HEK293T (cell line): ENCODE measurements at places on chromosomes 3 and 15.

DNA sequence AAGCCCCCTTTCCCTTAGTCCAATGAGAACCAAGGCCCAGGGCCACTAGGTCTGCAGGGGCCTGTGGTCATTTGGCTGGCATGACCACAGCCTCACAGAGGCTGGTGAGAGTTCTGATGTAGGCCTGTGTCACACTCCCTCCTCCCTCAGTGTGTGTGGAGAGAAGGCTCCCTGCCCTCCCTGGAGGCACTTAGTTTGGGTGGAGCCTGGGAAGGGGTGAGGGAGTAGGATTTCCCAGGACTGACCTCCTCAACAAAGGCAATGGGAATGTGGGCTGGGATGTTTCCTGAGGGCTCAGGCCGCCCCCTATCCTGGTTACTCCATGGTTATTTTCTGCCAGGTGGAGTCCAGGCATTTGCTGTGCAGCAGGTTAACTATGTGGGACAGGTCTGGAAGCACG is 7.6 kb downstream of the TEX264 start:
- no peak for DNase-seq

- no peak for DNase-seq
These were observed 20.6 kb downstream of the CMTM6 start for GRCh38 chr3:32481791-32482631.

DNA sequence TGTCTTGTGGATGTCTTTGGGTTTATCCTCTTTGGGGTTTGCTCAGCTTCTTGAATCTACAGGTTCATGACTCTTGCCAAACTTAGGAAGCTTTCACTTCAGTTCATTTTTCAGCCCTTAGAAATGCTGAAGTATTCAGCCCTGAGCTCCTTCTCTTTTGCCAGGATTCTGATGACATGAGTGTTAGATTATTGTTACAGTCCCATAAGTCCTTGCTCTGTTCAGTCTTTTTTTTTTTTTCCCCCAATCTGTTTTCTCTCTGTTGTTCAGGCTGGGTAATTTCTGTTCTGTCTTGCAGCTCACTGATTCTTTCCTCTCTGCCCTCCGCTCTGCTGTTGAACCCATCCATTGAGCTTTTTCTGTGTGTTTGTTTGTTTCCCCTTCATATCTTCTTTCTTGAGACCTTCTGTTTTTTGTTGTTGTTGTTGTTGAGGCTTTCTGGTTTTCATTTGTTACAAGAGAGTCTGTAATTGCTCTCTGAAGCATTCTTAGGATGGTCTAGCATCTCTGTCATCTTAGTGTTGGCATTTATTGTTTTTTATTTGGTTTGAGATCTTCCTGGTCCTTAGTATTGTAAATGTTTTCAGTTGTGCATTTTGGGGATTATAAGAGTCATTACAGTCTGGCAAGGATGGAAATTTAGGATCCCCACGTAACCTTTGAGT is 18.4 kb downstream of the LRCH3 start:
- no peak for DNase-seq

GRCh38 chr15:80778964-80779657 is at the start of gene CEMIP:
Gene CEMIP (plus strand): TSS chr15:80779370. CDS start chr15:80873880, 94,510 bp downstream.
- peak; percentile 90 for DNase-seq

DNA sequence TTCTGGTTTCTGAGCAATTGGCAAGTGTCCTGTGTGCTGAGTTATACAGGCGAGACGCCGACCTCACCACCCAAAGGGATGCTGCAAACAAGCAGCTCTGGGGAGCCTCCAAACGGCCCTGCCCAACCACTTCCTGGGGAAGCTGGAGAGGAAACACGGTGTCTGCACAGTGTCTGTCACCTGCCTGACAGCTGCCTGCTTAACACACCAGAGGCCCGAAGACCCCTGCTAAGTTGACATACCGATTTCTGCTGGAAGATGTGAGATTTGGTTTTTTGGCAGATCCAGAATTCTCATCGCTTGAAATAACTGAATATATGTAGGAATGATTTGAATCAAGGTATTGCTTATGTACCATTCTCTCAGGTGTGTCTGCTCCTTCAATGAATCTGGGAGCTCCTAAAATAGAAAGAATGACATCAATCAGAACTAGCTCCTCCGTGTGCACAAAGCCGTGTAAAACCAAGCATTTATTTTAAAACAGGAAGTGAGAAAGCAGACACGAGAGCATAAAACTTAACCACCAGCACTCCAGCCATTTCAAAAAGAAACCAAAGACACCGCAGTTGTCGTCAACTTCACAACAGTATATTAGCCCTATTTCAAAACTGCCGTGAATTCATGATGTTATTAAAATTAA is 27.2 kb downstream of the LRRC2 start:
- no peak for DNase-seq

GRCh38 chr15:81373775-81374395 is at the start of gene TMC3:
Gene TMC3 (minus strand): TSS chr15:81374213. CDS start chr15:81374077, 136 bp downstream.
- no peak for DNase-seq

GRCh38 chr3:7487763-7488162 is 626.8 kb downstream of the GRM7 start:
- no peak for DNase-seq

- DNase-seq, result no peak
These were observed 58.8 kb downstream of the NCEH1 start for GRCh38 chr3:172651936-172652625.

DNA sequence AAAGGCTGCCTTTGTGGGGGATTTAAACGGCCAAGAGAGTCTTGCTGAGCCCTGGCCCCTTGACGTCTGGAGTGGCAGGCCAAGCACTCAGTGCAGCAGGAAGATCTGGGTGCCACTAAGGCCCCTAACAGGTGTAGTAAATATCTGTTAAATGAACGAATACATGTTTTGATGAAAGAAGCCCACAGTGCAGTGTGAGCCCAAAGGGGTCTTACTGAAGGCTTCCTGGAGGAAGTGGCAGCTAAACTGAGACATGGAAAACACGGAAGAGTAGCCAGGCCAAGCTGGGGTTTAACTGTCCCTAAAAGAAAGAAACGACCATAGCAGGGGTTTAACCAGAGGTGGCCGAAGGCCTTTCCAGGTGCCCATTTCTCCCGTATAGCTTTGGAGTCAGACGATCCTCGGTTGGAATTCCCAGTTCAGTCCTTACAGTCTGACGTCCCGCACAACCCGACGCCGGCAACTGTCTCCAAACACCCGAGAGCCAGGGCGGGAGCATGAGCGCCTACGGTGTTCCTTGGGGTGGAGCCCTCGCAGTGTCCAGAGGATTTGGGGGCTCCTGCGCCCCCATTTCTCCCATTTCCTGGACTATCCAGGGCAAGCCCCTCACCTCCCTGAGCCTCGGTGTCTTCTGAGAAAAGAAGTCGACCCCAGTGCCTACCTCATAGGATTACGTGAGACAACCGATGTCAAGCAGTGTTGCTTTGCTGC is 910 bp upstream of the ABHD6 start:
- DNase-seq, result no peak

DNA sequence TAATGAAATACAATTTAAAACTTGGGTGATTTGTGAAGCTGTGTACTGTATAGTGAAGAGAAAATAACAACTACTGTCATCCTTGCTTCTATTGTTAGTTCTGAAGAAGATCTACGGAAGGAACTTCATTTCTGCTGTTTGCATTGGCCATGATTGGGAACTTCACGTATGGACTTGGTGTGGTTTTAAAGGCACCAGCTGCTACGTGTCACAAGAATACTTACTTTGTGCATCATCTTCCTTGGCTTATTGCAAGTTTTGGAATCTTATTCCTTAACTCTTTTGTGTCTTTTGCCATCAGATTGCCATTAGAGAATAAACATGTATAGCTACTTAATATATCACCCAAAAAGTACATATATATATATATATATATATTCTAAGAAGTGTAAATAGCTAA is 75.0 kb upstream of the VEPH1 start:
- DNase-seq, result no peak

- DNase-seq, result no peak
These were observed 21.9 kb downstream of the PIF1 start for GRCh38 chr15:64803526-64803925.

DNA sequence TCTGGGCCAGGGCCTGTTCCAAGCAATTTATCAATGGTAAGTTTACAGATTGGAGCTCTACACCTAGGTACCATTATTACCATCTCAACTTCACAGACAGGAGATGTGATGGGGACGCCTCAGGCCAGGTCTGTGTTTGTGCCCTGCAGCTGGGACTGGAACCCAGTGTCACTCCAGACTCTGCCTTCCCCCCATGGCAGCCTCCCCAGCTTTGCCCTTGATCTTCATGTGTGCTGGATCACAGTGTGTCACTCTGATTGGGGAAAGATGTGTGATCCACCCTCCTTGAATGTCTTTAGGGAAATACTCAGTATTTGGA is 59.6 kb downstream of the MGLL start:
- no peak for DNase-seq

- peak; percentile 32 for DNase-seq
These were observed 153.8 kb downstream of the SPATA16 start for GRCh38 chr3:172987273-172987672.

GRCh38 chr15:38304481-38304880 is 51.8 kb downstream of the SPRED1 start:
- no peak for DNase-seq

GRCh38 chr15:48409623-48410022 is 78.4 kb downstream of the DUT start:
- no peak for DNase-seq

DNA sequence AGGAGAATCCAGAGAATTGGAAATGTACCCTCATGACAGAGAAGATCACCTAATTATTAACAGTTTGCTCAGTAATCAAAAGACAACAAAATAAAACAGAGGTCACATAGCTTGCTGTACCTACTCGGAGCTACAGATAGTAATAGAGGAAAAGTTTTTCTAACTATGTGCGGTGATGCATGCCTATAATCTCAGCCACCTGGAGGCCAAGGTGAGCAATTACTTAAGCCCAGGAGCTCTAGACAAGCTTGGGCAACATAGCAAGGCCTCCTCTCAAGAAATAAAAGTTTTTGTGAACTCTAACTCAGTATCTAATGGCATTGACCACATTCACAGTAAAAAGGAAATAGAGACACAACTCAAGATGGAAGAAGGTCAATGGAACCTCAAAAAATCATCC is 243.6 kb downstream of the ATP8B4 start:
- DNase-seq, result no peak

DNA sequence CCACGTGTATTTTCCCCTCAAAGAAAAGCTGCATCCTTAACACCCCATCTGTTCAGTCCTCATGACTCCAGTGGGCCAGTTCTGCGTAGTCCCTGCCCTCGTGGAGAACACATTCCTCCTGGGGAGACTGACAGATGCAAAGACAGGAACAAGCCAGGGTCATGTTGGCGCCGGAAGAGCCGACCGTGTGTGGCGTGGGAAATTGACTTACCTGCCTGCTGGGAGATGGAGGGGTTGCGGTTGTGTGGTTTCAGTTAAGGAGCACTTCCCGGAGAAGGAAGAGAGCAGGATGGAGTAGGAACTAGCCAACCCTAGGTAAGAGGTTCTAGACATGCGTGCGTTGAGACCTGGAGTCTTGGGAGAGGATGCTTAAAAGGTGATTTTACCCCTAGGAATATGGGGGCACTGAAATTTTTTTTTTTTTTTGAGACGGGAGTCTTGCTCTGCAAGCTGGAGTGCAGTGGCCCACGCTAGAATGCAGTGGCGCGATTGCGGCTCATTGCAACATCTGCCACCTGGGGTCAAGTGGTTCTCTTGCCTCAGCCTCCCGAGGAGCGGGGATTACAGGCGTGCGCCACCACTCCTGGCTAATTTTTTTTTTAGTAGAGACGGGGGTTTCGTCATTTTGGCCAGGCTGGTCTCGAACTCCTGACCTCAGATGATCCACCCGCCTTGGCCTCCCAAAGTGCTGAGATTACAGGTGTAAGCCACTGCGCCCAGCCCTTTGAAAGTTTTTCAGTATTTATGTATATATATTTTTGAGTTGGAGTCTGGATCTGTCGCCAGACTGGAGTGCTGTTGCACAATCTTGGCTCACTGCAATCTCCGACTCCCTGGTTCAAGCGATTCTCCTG is 1.4 kb downstream of the VHL start:
- DNase-seq, result peak; percentile 15

DNA sequence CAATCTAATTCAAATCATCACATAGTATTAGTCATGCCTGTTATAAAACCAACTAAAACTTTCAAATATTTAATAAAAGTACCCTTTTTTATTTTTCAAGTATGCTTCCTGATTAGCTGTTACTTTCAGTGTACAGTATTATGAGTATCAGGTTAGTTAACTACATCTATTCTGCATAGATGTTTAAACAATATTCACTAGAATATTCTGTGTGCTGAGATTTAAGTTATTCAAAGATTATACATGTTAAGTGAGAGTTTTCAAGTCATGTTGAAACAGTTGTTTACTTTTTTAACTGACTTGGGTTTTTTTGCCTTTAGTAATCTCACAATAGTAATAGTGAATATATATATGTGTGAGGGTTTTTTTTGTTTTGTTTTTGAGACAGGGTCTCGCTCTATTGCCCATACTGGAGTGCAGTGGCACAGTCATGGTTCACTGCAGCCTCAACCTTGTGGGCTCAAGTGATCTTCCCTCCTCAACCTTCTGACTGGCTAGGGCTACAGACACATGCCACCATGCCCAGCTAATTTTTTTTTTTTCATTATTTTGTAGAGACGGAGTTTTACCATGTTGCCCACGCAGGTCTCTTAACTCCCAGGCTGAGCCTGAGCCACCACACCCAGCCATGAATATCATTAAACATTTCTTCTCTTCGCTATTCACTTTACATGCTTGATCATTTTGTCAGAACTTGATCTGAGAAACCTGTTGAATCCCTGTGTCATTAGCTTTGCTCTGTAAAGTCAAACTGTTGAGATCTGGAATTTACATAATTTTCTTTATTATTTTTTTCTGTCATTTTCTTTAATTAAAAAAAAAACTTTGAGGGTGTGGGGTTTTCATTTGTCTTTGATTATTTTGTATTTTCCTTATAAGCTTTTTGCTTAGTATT is 286.2 kb upstream of the UBE2E1 start:
- DNase-seq, result no peak

DNA sequence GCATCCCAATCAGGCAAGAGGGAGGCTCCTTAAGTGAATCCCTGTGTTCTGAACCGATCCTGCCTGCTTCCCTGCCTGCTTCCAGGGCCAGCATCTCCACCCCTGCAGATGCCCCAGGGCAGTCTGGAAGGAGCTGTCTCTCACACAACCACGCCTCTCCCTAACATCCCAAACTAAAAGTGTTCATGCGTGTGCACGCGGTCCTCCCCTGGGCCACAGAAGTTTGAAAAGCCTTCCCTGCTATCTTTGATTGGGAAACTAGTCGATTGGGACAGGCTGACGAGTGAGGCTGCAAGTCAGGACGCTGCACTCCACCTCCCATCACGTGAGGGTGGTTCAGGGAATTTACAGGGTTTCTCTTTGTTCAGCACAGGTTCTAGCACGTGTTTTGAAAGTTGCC is 340.9 kb upstream of the ICE2 start:
- DNase-seq, result no peak

- no peak for DNase-seq
These were observed 229.7 kb downstream of the RSRC1 start for GRCh38 chr3:158339638-158340037.

DNA sequence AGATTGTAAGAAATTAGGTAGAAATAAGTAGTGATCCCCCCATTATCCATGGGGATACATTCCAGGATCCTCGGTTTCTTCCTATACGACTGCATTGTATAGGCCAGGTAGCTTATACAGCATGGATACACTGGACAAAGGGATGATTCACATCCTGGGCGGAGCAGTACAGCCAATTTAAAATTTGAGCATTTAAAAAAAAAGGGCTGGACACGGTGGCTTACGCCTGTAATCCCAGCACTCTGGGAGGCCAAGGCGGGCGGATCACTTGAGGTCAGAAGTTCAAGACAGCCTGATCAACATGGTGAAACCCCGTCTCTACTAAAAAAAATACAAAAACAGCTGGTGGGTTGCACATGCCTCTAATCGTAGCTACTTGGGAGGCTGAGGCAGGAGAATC is 976 bp upstream of the ARGFX start:
- DNase-seq, result no peak

- DNase-seq, result no peak
These were observed 17.9 kb downstream of the STT3B start for GRCh38 chr3:31550452-31551251.

- no peak for DNase-seq
These were observed 1.6 kb downstream of the LNP1 start for GRCh38 chr3:100402891-100403290.
